ENCODE measurements at places on chromosomes 2 and 18.

DNA sequence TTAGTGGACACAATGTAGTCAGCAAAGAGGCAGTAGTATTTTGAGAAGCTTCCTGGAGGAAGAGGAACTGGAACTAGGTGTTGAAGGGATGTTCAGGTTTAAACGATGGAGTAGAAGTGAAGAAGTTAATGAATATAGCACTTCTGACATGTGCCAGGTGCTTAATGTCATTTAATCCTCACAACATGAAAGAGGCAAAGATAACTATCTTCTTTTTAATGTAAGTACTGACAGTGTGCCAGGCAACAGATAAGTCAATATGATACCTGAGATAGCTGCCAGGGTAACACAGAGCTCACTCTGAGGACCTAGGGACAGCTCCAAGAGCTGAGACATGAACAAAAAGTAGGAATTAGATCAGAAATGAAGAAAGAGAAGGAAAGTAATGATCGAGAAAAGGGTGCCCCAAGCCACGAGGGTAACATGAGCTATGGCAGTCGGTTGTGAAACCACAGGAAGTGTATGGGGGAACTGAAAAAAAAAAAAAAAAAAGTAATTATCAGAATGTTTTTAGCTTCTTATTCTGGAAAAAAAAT lies 140.7 kb downstream of the RNF144A start:
- DNase-seq, result no peak

GRCh38 chr2:43333101-43333655 lies 106.8 kb upstream of the ZFP36L2 start:
- DNase-seq, result no peak

DNA sequence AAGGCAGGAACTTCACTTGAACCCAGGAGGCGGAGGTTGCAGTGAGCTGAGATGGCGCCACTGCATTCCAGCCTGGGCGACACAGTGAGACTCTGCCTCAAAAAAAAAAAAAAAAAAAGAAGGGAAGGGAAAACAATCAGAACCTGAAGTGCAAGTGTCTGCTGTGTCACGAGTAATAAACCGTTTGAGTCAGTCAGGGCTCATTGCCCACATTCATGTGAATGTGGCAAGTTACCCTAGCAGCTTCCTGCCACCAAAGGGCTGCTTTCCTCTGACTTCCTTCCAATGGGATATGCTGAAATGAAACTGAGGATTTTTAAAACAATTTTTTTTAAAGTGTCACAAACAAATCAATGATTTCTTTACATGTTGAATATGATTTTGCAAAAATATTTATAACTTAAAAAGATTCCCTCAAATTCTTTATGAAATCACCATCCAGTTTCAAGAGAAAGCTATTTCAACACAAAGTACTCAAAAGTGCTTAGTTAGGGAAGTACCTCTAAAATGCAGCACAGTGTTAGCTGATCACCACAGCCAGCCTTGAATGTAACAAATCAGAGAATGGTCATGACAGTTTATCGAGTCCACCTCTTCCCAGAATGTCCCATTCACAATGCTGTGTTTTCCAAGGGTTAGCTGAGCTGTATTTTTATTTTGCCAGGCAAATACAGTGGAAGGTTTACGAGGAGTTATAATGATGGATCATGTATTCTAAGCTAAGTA lies 36.4 kb downstream of the WDSUB1 start:
- peak; percentile 89 for DNase-seq

- DNase-seq, result no peak
Observed at GRCh38 chr2:148966438-148966758, 72.1 kb upstream of the LYPD6B start.

GRCh38 chr18:34659579-34660517 lies 50.2 kb upstream of the DTNA start:
- DNase-seq, result peak; percentile 96

GRCh38 chr2:158009399-158009798 lies 92.3 kb upstream of the UPP2 start:
- DNase-seq, result no peak

DNA sequence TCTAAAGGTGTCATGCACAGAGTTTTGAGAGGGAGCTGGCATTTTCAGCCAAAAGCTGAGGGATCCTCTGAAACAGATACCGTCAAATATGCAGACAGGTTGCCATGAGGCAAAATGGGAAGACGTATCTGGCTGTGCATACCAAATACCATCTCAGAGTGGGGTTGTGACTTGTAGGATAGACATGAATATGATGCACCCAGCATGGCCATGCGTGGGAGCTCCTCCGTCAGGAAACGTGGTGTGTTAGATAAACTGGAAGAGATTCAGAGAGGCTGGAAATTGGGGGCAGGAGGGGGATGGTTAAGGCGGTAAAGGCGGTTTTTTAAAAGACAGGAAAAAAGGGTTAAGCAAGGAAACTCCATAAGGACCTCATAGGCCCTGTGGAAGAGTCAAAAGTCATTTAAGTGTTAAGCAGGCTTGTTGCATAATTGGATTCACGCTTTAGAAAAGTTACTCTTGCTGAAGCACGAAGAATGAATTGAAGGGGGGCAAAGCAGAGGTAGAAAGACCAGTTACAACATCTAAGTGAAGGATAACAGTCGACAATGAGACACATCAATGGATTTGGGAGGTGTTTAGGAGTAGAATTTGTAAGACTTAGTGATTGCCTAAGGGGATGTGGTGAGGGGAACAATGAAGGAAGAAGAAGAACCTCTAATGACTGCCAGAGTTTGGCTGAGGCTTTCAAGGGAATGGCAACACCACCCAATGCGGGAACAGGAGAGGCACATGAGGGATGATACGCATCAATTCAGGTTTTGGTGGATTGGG lies 139.6 kb upstream of the CTAGE1 start:
- no peak for DNase-seq

- DNase-seq, result peak; percentile 84
Observed at GRCh38 chr2:48483916-48484315, 46.0 kb upstream of the STON1 start.

GRCh38 chr2:133993160-133993559 lies 260.7 kb upstream of the MGAT5 start:
- DNase-seq, result no peak

GRCh38 chr2:205198140-205198525 lies 484.2 kb upstream of the NRP2 start:
- DNase-seq, result peak; percentile 86

GRCh38 chr2:96874198-96874831 lies 4.4 kb upstream of the SEMA4C start:
- no peak for DNase-seq

GRCh38 chr2:133822517-133823225 lies 254.4 kb upstream of the NCKAP5 start:
- no peak for DNase-seq

GRCh38 chr2:206051912-206052311 lies 34.1 kb downstream of the INO80D start:
- DNase-seq, result no peak

- peak; percentile 34 for DNase-seq
Observed at GRCh38 chr18:58447402-58448095, 181.3 kb downstream of the ALPK2 start.

GRCh38 chr2:234286118-234286598 lies 210.7 kb downstream of the ARL4C start:
- DNase-seq, result peak; percentile 56

DNA sequence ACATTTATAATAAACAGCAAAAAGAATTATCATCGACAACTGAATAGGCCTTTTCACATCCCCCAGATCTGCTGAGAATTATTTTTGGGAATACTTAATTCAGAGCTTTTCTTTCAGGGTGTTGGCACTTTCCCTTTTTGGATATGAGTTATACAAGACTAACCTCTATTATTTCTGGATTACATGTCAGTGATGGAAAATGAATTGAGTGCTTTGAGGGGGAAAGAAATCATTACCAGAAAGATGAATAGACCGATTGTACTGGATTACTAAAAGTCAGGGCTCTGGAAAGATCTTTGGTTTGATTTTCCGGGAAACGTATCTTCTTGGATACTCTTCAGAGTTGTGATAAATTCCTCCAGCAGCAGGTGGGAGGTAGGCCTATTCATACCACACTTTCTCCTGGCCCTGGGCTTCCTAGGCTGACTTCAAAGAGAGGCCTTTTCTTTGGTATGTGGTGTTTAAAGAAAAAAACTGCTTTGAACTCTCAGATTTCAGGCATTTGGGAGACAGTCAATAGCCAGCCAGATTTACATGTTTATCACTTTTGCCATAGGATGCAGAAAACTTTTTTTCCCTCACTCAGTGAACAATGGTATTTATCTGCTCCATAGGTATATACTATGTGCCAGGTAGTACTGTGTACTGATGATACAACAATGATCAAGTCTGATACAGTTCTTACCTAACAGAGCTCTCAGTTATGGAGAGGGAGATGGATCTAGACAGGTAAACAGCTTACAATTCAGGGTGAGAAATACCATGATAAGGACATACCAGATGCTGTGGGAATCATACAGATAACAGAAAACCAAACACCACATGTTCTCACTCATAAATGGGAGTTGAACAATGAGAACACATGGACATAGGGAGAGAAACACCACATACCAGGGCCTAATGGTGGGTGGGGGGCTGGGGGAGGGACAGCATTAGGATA lies 63.3 kb upstream of the ACTR3 start:
- DNase-seq, result no peak

DNA sequence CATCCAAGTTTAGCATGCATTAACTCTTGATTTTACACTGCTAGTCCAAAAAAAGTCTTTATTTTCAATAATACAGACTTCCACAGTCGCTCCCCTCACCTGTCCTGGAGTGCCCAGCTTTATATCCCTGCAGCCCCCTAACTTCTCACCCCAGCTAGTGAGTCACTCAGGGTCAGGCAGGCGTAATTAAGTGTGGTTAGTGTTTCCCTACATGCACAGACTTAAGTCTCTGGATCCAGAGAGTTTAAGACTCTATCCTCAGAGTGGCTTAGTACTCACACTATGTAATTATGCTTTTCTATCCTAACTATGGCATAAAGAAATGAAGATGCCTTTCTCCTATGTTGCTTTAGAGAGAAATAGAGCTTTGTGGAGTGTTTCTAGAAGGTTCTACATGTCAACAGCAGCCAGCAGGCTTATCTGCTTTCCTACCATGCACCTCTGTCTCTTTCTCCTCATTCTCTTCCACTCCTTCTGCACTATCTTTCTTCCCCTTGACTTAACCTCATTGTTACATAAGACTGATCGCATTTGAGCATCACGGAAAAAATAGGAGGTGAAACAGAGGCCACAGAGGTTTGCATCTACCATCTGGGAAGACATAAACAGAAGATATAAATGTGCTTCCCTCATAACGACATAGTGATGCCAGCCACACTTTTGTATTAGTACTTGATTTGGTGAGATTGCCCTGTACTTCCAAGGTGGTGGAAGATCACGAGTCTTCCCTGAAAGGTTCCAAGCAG lies 34.4 kb upstream of the PMAIP1 start:
- DNase-seq, result no peak

GRCh38 chr18:45169610-45170009 lies 445.7 kb upstream of the SLC14A2 start:
- peak; percentile 99 for DNase-seq

DNA sequence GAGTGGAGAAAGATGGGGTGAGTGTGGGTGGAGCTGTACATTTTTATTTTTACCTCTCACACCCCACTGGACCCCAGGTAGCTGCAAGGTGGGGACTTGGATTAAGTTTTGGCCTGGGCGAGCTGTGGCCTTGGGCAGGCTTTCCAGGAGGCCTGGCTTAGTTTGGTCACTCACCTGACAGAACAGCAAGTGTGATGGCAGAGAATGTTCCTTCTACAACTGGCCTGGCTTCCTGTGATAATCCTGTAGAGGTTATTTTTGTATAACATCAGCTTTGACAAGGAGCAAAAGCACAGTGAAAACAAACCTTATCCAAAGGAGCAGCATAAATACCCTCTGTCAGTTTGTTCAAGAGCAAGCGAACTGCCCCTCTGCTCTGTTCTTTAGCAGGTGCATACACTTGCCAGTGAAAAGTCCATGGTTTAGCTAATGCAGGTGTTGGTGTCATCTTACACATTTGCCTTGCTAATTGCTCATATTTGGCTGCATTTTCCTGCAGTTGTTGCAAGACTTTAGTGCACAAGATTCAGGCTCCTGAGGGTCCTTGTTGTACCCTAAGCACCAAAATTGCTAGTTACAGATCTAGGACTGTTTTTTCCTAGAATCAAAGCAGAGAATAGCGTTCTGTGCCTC lies 6.3 kb downstream of the THNSL2 start:
- no peak for DNase-seq

DNA sequence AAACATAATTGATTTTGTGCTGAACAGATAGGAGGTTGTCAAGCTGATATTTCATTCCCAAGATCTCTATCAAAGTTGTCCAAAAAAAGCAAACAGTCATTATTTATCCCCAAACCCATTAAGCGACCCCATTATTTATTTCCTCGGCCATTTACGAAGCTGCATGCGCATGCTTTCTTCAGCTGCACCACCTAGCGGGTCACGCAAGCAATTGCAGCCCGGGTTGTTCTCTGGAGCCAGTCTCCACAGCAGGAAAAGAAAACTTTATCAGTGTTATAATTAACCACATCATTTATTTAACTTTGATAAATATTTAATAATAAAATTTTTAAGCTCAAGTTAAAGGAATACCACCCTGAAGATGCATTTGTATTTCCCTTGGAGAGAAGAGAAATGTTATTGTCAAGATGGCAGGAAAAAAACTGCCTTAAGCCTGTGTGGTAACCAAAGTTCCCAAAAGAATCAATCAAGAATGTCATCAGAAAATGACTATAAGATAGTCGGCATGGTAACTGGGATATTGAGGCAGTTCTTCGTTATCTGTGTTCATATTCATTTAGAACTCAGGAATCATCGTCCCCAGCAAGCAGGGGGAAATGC lies 304.7 kb downstream of the FBXO15 start:
- peak; percentile 60 for DNase-seq

DNA sequence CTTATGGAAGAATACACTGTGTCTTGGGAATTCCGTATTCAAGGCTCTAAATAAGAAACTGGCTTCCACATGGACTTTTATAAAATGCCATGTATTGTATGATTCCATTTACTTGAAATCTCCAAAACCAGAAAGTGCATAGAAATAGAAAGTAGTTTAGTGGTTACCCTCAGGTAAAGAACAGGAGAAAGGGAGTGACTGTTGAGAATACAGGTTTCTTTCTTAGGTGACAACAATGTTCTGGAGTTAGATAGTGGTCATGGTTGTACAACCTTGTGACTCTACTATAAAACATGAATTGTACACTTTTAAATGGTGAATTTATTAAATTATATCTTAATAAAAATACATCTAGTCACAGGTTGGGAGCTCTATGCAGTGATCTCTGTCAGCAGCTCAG lies 481.8 kb downstream of the SPAG16 start:
- no peak for DNase-seq

Measured in fibroblast of mammary gland (primary cell).